ENCODE measurements at places on chromosomes 12 and 14. TPM values are rescaled to one million over a fixed set of nuclear protein-coding genes. Genes with fewer than 3 reads are reported as not detected.

The OR5AU1 gene
- not detected for total RNA-seq

DNA sequence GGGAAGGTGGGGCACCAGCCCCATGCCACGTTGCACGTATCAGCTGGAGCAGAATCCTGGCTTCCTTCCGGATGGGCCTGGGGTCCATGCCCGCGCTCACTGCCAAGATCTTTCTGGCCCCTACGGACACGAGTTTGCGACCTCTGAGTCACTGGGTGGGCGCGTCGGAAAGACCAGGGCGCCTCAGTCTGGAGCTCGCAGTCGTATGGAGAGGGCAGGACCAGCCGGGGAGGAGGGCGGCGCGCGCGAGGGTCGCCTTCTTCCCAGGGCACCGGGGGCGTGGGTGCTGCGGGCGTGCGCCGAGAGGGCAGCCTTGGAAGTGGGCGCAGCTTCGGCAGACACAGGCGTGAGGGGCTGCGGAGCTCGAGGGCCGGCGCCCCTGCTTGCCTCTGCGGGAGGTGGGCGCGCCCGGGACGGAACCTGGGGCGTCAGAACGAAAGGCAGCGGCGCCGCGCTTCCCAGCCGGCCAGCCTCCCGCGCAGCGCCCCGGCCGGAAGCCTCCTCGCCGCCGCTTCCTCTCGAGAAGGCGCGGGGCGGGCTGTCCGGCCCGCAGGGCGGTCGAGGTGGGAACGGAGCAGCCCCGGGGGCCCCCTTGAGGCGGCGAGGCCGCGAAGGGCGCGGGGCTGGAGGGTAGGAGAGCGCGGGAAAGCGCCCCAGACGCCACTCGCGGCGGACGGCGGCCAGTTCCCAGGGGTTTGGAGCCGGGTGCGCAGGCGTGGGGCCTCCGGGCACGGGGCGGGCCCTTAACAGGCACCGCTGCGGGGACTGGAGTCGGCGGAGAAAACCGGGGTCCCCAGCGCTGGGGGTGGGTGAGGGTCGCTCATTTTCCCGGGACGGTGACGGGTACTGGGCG lies at the start of gene ARL6IP4:
Gene ARL6IP4, plus strand, starts transcription at position 499 of the 853 bp plus-strand sequence. CDS start 459 bp downstream, outside the sequence.
- DNase-seq: no peak

DNA sequence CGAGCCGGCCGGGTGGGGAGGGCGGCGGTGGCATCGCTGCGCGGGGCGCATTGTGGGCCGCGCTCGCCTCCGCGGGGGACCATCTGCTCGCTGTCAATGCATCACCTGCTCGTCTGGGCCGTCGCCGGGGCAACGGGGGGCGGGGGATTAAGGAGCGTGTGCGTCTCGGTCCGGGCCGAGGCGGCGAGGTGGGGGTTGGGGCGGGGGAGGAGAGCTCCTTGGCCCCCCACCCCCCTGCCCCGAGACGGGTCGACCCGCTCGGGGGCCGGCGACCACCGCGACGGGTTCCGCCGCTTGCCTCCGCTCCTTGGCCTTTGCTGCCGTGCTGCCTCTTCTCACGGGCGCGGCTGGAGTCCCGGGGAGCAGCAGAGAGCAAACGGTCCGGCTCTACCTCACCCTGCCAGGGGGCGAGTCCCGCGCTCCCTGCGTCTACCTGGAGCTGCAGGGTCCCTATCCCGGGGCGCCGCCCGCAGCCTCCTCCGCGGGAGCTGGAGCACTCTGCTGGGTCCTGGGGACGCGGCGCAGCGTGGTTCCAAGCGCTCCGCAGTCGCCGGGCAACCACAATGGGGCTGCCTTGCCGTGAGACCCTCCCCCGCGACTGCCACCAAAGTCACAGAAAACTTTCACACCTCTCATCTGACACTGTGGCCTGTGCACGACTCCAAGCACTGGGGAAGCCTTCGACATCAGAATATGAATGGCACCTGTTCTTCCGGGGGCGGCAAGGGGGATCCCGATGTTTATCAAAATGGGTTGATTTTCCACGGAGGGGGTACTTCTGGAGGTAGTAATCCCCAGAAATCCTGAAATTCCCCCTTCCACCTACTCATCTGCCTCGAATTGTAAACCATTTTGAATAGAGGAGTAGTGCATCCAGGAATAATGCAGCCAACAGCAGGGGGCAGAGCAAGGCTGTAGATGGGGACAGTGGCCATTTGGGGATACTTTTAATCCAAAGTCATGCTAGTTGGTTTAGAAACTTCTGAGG lies at the start of gene C12orf42:
Gene C12orf42, minus strand, starts transcription at position 500 of the 988 bp plus-strand sequence. CDS start 17,542 bp downstream, outside the sequence.
- no peak for DNase-seq

DNA sequence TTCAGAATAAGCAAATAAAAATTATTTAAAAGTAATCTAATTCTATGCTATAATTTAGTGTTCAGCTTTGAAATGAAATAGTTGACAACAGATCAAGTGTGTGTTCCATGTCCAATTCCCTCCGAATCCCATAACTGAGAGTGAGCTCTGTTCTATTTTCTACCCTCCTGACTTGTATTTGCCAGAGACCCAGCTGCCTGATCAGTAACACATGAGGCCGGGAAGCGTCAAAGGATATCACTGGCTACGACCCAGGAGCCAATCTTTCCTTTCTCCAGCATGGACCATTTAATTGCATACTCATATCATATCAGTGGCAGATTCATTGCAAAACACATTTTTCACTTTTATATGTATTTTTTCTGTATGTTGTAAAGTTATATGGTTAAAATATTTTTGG lies 108.8 kb upstream of the TSPAN8 start:
- DNase-seq: no peak

- no peak for DNase-seq
These were observed 33.3 kb downstream of the WNK1 start for GRCh38 chr12:785706-786105.

- no peak for DNase-seq
These were observed 9.6 kb upstream of the OTUB2 start for GRCh38 chr14:94016446-94016976.

Measured in glomerular endothelial cell (primary cell).